COLO829 (cell line): ENCODE measurements at places on chromosomes 12 and 14.

DNA sequence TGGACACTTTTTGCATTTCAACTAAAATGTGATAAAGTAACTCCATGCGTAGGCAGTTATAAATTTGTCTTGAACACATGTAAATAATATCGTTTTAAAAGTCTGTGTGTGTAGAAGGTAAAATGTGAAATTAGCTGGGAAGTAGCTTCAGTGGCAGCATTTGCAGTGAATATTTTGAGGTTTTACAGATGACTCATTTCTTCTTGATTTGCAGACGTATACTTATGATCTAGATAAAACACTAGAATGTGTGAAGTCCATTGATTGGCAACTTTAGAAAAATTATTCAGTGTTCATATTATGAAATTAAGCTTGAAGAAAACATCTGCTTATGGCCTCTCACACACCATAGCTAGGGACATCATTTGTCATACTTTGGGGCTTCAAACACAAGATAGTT lies 788.6 kb upstream of the NOVA1 start:
- DNase-seq = no peak

DNA sequence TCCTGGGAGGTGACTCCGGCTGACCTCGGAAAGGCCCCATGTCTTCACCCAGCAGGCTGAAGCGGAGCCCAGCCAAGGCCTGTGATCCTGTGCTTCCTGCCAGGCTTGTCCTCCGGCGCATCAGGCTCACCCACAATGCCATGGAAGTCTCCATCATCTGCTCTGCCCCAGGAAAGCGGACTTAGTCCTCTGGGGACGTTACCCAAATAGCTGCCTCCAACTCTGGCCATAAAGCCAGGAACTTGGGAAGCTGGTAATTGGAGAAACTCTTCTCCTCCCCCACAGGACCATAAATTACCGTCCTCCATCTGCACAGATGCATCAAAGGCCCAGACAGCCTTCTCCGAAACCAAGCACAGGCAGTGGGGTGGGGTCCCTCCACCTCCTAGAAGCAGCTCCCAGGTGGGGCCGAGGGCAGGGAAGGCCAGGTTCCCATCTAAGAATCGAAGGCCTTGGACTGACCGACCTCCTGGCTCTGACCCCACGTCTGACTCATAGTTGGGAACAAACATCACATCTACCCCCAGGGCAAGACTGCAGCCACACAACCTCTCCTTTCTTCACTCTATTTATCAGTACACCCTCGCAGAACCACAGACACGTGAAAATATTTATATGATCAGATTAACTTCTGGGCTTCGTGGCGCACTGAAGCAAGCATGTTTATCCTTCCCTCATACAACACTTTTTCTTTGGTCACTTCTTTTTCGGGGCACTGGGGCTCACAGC lies 56.4 kb downstream of the PITPNM2 start:
- peak; percentile 97 for DNase-seq

DNA sequence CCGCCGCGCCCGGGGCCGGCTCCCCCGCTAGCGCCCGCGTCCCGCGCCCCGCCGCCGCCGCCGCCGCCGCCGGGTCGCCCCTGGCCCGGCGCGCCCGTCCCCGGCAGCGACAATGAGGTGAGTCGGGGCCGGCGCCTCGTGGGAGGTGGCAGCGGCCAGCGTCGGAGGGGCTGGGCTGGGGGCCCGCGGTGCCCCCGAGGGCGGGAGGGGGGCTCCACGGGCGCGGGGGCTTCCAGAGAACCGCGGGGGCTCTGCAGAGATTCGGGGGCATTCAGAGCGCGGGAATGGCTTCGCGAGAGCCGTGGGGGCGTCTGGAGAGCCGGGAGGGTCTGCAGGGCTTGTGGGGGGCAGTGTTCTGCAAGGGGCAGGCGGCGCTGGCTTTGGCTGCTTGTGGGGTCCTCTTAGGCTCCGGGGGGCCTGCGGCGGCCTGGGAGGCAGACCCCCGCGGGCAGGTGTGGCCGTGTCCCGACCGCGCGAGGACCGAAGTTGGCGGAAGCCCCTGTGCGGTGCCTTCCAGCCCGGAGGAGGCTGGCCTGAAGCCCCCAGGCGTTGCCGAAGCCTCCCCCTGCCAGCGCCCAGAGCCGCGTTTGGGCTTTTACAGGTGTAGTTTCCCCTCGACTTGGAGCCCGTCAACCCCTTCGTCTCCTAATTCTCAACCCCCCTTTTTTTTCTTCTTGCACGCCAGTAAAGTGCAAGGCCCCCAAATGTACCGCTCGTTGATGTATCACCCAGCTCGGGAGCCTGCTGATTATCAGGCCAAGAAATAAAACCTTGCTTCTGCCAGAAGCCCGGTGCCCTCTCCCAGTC lies 93.1 kb upstream of the EVL start:
- DNase-seq = no peak

- no peak for DNase-seq
These were observed 1.2 kb upstream of the ALX1 start for GRCh38 chr12:85278598-85279448.

DNA sequence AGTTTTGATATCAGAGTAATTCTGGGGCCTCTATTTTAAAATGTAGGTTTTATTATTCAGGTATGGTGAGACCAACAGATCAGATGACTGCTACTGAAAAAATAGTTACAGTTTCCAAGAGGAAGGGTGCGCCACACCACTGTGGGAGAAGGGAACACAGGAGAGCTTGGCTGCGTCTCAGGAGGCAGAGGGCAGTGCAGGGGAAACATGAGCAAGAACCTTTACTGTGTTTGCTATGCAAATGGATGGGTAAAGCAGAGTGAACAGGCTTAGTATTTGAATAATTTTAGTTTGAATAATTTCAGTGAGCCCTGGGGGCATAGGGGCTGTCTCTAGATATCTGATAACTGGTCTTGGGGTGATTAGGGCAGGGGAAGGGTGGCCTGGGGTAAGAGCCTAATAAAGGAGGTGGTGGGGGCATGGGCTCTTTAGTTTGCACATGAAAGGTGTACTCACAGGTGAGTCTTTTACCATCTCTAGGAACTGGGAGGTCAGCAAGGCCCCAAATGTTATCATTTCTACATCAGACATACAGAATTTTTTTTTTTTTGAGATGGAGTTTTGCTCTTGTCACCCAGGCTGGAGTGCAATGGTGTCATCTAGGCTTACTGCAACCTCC lies 196.8 kb upstream of the NEDD1 start:
- no peak for DNase-seq

- no peak for DNase-seq
These were observed 18.2 kb downstream of the SERPINA3 start for GRCh38 chr14:94630396-94630795.

- no peak for DNase-seq
These were observed 14.6 kb downstream of the A2M start for GRCh38 chr12:9101018-9101687.

- DNase-seq = peak; percentile 16
These were observed 2.3 kb upstream of the CLEC1A start for GRCh38 chr12:10101042-10101579.

DNA sequence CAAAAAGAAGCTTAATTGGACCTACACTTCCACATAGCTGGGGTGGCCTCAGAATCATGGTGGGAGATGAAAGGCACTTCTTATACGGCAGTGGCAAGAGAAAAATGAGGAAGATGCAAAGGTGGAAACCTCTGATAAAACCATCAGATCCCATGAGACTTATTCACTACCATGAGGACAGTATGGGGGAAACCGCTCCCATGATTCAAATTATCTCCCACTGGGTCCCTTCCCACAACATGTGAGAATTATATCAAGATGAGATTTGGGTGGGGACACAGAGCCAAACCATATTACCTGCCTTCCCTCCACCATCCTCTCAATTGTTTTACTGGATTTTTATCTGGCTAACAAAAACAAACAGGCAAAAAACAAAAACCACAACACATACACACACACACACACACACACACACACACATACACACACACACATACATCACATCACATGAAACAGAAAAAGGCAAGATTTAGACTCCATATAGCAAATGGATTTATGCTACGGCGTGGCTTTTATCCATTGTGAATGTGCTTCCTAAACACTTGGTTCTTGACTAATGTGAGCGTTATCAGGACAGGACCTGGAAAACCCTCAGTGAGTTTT lies 66.7 kb downstream of the ZFP36L1 start:
- no peak for DNase-seq

DNA sequence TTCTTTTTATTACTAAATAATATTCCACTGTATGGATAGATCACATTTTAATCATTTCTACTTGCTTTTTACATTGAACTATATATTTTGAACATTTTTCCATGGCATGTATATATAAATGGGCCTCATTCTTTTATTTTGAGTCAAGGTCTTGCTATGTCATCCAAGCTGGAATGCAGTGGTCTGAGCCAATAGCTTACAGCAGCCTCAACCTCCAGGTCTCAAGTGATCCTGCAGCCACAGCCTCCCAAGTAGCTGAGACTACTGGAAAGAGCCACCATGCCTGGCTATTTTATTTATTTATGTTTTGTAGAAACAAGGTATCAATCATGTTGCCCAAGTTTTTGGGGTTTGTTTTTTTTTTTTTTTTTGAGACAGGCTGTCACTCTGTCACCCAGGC lies 7.6 kb downstream of the FCF1 start:
- no peak for DNase-seq

DNA sequence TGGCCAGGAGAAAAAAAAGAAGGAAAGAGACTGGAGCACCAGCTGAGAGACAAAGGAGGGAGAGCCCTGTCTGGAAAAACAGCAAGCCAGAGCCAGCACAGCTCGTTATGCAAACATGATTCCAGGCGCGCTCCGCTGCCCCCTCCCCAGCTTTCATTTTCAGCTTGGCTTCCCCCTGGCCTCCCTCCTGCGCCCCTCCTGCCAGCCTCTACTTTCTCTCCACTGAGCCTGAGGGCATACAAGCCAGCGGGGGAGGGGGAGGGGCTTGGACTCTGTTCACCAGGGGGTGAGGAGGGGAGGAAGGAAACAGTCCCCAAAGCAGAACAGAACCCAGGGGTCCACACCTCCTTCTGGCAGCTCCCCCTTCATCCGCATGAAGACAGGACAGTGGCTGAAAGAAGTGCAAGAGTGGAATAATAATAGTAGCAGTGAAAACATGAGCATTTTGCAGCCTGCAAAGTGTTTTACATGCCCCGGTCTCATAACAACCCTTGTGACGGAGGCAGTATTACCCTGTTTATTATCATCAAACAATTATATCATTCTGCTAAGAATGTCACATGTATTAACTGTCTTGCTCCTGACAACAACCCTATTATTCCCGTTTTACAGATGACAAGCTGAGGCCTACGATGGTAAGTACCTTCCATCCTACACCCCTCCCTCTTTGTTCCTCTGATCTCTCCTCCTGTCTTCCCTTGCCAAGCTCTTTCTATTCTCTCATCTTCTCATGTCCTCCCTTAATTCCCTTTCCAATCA lies 24.2 kb downstream of the SMUG1 start:
- peak; percentile 23 for DNase-seq

- DNase-seq = peak; percentile 67
These were observed at the start of the genes LYSET and MOAP1 for GRCh38 chr14:93184391-93185348. Gene LYSET, plus strand, starts transcription at chr14:93185317. Its CDS starts 89 bp downstream, at chr14:93185406. Gene MOAP1, minus strand, starts transcription at chr14:93184897. Its CDS starts 655 bp downstream, at chr14:93184242.

GRCh38 chr12:119157528-119157927 lies 21.2 kb upstream of the HSPB8 start:
- DNase-seq = no peak

GRCh38 chr12:78931466-78931990 lies 67.0 kb downstream of the SYT1 start:
- DNase-seq = no peak

GRCh38 chr14:26289891-26290486 lies 307.8 kb downstream of the NOVA1 start:
- DNase-seq = no peak

GRCh38 chr12:76024942-76025600 lies 6.5 kb downstream of the PHLDA1 start:
- DNase-seq = peak; percentile 79

DNA sequence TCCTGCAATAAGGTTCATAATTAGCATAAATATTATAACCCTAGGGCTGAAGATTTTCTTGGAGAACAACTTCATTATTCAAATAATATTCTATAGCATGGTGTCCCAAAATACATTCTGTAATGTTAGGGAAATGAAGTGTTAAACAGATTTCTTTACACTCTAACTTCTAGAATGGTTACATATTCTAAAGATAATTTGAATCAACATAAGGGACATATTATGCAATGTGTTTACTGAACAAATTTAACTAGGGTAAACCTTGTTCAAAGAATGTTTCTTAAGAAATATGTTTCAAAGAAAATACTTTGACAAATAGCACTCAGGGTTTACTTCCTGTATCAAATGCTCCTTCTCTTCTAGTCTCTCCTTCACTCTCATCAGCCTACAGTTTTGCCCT lies 281.6 kb downstream of the SLC6A15 start:
- no peak for DNase-seq

DNA sequence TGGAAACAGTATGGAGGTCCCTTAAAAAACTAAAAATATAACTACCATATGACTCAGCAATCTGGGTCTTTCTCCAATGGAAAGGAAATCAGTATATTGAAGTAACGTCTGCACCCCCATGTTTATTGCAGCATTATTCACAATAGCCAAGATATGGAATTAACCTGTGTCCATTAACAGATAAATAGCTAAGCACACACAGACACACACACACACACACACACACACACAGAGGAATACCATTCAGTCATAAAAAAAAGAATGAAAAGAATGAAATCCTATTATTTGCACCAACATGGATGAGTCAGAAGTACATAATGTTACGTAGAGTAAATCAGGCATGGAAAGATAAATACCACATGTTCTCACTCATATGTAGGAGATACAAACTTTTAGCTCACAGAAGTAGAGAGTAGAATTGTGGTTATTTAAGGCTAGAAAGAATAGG lies 4.7 kb downstream of the KLRK1 start:
- DNase-seq = no peak

- DNase-seq = no peak
These were observed 981 bp downstream of the SLC48A1 start for GRCh38 chr12:47773858-47774580.

DNA sequence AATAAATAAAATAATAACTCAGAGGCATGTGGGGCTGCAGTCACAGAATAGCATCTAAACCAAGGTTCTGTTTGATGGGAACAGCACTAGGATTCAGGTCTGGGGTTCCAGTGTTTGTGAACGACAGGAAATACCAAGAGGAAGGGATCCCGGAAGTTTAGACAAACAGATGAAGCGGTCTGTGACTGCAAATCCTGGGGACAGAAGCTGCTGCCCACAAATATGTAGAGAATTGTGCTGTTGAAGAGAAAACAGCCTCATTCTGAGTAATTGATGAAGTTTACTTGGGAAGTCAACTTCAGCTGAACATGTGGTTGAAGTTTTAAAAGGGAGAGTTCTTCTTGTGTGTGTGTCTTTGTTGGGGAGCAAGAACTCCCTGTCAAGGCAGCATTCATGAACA lies 98.4 kb upstream of the TBX5 start:
- DNase-seq = no peak

DNA sequence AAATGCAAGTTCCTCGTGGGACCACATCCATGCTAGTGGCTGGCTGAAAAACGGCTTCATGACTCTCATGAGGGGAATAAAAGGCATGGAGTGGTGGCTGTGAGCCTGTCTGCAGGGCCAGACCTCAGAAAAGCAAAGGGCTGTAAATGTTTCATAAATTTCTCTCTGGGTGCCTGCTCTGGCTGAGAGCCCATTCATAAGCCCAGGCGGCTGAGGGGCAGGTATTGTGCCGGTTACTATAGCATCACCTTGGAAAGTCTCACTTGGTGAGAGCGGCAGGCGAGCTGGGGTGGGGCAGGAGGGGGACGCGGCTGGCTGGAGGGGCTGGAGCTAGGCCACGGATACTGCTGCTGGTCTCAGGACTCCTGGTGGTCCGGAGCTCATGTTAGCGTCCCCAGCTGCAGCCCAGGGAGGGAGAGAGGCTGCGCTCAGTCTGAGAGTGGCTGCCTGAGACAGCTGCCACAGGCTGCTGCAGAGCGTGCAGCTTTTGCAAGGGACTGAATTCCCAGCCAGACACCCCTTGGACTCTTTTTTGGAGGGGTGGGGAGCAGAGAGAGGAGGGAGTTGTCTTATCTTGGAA lies at the start of gene SLC17A8:
Gene SLC17A8, plus strand, starts transcription at position 431 of the 580 bp plus-strand sequence. CDS start 318 bp downstream, outside the sequence.
- no peak for DNase-seq
